ENCODE measurements at places on chromosomes 7 and 10. TPM values are rescaled to one million over a fixed set of nuclear protein-coding genes. Genes with fewer than 3 reads are reported as not detected.

DYDC1 gene
- polyA plus RNA-seq: not detected

NEBL gene
- polyA plus RNA-seq: 383 TPM

PRF1 gene
- polyA plus RNA-seq: 1.0 TPM

RAMP3 gene
- polyA plus RNA-seq: 47.5 TPM

ZRANB1 gene
- polyA plus RNA-seq: 11.4 TPM

CSTF2T gene
- polyA plus RNA-seq: 10.6 TPM

ERVW-1 gene
- polyA plus RNA-seq: not detected

GLI3 gene
- 2.3 TPM for polyA plus RNA-seq

- H3K27ac ChIP-seq: no peak within 1 kb of the TSS
- DNase-seq: no peak
- no peaks in the 10 kb centered on the region for H3K36me3 ChIP-seq
- H3K4me3 ChIP-seq: peak within 1 kb of the TSS; percentile 31
- H3K4me1 ChIP-seq: peaks cover 44% of the 10 kb centered on the region
Measured at GRCh38 chr7:27185013-27185853, at the start of gene HOXA11. TSS of gene HOXA11 (minus strand) at chr7:27185232. CDS start at chr7:27185144, 88 bp downstream.

- H3K4me1 ChIP-seq: peaks cover 66% of the 10 kb centered on the region
- H3K27me3 ChIP-seq: no peaks in the 10 kb centered on the region
- H3K36me3 ChIP-seq: no peaks in the 10 kb centered on the region
Measured at GRCh38 chr10:24255115-24255880, 46.4 kb downstream of the KIAA1217 start.

- peaks cover 12% of the 10 kb centered on the region for H3K4me1 ChIP-seq
- no peaks in the 10 kb centered on the region for H3K27me3 ChIP-seq
- no peaks in the 10 kb centered on the region for H3K36me3 ChIP-seq
- H3K4me3 ChIP-seq: no peak overlapping the region
- no peak overlapping the region for H3K27ac ChIP-seq
Measured at GRCh38 chr10:5014936-5015335, 11.3 kb upstream of the AKR1C2 start.

GRCh38 chr10:8499312-8499711 is 444.8 kb downstream of the GATA3 start:
- H3K4me3 ChIP-seq: no peak overlapping the region
- H3K36me3 ChIP-seq: no peaks in the 10 kb centered on the region
- no peaks in the 10 kb centered on the region for H3K4me1 ChIP-seq
- no peak overlapping the region for H3K27ac ChIP-seq

DNA sequence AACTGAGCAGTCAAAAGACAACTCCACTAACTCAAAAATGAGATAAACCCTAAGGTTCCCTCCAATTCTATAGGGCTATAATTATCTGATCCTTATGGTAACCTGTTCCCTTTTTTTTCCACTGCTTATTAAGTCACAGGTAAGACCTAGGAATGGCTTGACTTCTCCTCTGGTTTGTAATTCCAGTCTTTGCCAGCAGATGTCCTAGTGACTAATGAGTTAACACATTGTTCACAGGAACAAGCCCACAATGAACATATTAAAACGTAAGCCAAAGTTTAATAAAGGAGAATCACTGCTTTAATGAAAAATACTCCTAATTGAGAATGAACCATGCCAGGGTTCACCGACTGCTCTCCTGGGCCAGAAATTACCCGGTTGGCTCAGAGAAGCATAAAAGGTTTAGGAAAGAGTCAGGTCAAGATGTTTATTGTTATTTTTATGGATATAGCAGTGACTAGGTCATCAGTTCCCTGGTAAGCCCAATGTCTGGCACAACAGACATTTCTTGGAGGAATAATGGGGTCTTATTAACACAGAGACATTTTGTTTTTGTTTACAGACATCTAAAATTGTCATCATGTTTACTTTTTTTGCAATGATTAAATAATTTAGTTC is 120.1 kb downstream of the ELAPOR2 start:
- no peaks in the 10 kb centered on the region for H3K4me1 ChIP-seq
- DNase-seq: no peak
- H3K4me3 ChIP-seq: no peak overlapping the region
- H3K27ac ChIP-seq: no peak overlapping the region
- H3K36me3 ChIP-seq: no peaks in the 10 kb centered on the region
- H3K27me3 ChIP-seq: no peaks in the 10 kb centered on the region

- no peaks in the 10 kb centered on the region for H3K36me3 ChIP-seq
- H3K4me3 ChIP-seq: no peak overlapping the region
- DNase-seq: no peak
- no peak overlapping the region for H3K27ac ChIP-seq
- no peaks in the 10 kb centered on the region for H3K4me1 ChIP-seq
Measured at GRCh38 chr10:11058965-11059364, 41.3 kb downstream of the CELF2 start.

- DNase-seq: no peak
- H3K4me3 ChIP-seq: no peak overlapping the region
- H3K4me1 ChIP-seq: no peaks in the 10 kb centered on the region
- no peak overlapping the region for H3K27ac ChIP-seq
Measured at GRCh38 chr10:52004342-52004949, 305.1 kb upstream of the CSTF2T start.

DNA sequence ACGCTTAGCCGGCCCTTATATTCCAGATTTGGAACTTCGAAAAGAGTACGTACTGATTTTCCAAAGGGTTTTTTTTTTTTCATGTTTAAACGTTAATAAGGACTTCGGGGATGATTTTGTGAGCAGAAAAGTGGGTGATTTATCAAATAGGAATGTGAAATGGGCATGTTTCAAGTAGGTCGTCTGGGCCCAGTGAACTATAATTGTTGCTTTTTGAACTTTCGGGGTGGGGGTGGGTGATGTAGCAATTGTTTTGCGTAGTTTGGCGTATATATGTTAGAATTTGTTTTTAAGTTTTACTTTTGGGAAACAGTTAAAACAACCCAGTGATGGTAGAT is 299 bp upstream of the PBLD start:
- H3K36me3 ChIP-seq: peaks cover under 1% of the 10 kb centered on the region
- H3K4me3 ChIP-seq: peak overlapping the region; percentile 98
- no peaks in the 10 kb centered on the region for H3K27me3 ChIP-seq
- DNase-seq: no peak
- H3K4me1 ChIP-seq: peaks cover 64% of the 10 kb centered on the region

- no peaks in the 10 kb centered on the region for H3K36me3 ChIP-seq
- peaks cover 54% of the 10 kb centered on the region for H3K27me3 ChIP-seq
- H3K4me1 ChIP-seq: peaks cover 4% of the 10 kb centered on the region
- H3K27ac ChIP-seq: no peak overlapping the region
Measured at GRCh38 chr10:133237241-133237587, 441 bp upstream of the VENTX start.

GRCh38 chr10:17647326-17647725 is 3.4 kb downstream of the STAM start:
- no peaks in the 10 kb centered on the region for H3K36me3 ChIP-seq
- H3K27me3 ChIP-seq: no peaks in the 10 kb centered on the region
- no peak overlapping the region for H3K27ac ChIP-seq
- peak overlapping the region; percentile 95 for H3K4me3 ChIP-seq
- DNase-seq: peak; percentile 30

- DNase-seq: no peak
- H3K36me3 ChIP-seq: no peaks in the 10 kb centered on the region
- H3K27ac ChIP-seq: no peak overlapping the region
- H3K27me3 ChIP-seq: peaks cover 3% of the 10 kb centered on the region
Measured at GRCh38 chr10:34821587-34822585, 6.8 kb upstream of the PARD3 start.

DNA sequence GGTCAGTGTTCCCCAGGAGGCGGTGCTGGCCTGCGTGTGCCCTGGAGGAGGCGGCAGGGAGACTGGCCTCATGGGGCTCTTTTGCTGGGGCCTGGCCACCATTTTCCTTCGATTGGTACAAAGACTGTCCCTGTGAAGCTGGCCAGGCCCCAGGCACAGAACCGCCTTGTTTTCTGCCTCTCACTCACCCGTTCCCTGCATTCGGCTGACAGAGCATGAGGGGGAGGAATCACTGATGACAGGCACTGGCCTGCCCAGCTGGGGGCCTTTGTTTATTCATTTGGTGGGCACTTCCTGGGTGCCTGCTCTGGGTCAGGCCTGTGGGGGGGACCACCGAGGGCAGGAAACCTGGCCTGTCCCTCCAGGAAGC is 139.2 kb downstream of the FAM53B start:
- no peaks in the 10 kb centered on the region for H3K27me3 ChIP-seq
- no peak overlapping the region for H3K4me3 ChIP-seq

DNA sequence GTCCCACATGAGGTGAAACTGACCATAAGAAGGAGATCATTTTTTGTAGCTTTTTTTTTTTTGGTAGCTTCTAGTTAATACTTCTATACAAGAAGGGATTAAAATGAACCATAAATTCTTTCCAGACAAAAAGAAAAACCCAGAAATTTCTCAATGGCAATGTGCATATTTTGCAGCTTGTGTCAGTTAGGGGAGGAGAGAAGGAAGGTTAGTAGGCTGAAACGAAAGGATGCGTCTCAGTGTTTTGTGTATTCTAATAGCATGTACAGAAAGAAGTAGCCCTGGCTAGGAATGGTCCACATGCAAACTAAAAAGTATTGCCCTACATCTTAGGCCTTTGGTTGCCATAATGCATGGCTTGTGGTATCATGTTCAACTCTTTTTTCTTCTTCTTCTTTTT is 90.6 kb downstream of the CACNB2 start:
- H3K4me1 ChIP-seq: peaks cover 3% of the 10 kb centered on the region
- DNase-seq: no peak
- H3K27me3 ChIP-seq: no peaks in the 10 kb centered on the region
- H3K4me3 ChIP-seq: no peak overlapping the region
- H3K27ac ChIP-seq: no peak overlapping the region

DNA sequence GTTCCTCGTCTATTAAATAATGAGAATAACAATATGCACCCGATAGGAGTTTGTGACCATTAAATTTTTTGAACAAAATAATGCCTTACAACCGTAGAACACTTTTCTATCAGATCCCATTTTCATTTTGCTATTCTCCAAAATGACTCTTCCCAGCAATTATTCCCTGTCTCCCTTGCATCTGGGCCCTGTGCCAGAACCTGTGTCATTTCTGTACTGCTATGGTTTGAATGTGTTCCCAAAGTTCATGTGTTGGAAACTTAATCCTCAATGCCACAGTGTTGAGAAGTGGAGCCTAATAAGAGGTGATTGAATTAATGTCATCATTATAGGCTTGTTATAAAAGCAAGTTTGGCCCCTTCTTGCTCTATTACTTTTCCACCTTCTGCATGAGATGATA is 33.2 kb upstream of the SMNDC1 start:
- no peak overlapping the region for H3K27ac ChIP-seq
- no peaks in the 10 kb centered on the region for H3K27me3 ChIP-seq
- no peaks in the 10 kb centered on the region for H3K36me3 ChIP-seq
- no peak overlapping the region for H3K4me3 ChIP-seq
- no peak for DNase-seq

DNA sequence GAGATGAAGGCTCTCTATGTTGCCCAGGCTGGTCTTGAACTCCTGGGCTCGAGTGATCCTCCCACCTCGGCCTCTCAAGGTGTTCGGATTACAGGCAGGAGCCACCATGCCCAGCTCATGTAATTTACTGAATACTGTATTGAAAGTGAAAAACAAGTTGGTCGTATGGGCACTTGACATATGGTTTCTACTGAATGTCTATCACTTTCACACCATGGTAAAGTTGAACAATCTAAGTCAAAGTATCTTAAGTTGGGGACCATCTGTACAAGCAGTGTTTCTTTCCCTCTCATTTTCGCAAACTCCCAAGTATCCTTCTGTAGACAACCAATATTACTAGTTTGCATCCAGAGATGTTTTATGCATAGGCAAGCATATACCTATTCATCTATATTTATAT is 116.6 kb downstream of the TMEM178B start:
- H3K4me3 ChIP-seq: no peak overlapping the region
- no peaks in the 10 kb centered on the region for H3K4me1 ChIP-seq
- DNase-seq: no peak
- H3K36me3 ChIP-seq: no peaks in the 10 kb centered on the region
